ENCODE measurements at places on chromosomes 13 and 19.

DNA sequence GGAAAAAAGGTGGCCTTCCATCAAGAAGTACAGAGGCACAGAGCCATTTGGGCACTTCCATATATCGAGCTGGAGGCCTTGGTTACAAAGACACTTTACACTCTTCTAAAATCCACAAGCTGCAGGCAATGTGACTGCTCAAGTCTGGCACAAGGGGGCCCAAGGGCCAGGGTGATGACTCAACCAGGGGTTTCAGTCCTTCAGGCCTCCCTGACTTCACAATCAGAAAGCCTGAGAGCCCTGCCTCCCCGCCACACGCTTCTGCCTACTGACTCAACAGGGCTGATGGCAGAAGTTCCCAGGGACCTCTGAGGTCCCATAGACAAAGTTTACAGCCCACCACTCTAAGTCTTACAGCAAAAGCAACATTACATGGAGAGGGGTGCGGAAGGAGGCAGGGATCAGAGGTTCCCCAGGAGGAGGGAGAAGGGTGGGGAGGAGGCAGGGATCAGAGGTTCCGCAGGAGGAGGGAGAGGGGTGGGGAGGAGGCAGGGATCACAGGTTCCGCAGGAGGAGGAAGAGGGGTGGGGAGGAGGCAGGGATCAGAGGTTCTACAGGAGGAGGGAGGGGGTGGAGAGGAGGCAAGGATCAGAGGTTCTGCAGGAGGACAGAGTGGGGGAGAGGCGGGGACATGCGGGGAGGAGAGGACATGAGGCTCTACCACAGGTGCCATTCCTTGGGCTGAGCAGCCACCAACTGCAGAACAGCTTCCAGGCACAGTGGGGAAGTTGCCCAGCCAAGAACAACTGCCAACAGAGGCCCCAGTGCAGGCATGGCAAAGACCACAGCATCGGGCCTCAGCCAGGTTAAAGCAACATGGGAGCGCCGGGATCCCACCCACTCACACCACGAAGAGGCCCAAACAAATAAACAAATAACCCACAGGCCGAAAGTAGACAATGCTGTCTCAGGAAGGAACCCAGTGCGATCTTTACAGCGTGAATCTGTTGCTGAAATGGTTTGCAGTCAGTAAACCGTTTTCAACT is 52.0 kb downstream of the SLC7A1 start:
- no peak for DNase-seq

DNA sequence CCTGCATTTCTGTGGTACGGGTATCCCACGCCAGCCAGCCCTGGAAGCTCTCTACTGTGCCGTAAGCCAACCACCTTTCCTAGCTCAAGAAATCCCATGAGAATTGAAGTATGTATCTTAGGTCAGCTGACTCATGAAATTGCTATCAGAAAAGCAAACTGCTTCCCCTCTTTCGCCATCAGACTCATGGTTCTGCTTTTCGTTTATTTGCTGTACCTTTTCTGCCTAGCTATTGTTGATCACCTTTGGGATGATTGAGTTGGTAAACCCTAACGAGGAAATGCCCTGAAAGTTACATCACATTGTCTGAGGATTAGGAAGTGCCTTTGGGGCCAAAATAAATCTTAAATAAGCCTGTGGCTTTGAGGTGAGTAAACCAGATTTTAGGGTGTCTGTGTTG is at the start of gene ADGRE3:
TSS of gene ADGRE3 (minus strand) at position 81 of the 400 bp plus-strand sequence. CDS start at position 7, 74 bp downstream.
- DNase-seq = no peak

- DNase-seq = no peak
Measured at GRCh38 chr19:33895366-33895765, 98.7 kb downstream of the KCTD15 start.

GRCh38 chr13:109140479-109141349 is 511.3 kb downstream of the MYO16 start:
- DNase-seq = no peak

DNA sequence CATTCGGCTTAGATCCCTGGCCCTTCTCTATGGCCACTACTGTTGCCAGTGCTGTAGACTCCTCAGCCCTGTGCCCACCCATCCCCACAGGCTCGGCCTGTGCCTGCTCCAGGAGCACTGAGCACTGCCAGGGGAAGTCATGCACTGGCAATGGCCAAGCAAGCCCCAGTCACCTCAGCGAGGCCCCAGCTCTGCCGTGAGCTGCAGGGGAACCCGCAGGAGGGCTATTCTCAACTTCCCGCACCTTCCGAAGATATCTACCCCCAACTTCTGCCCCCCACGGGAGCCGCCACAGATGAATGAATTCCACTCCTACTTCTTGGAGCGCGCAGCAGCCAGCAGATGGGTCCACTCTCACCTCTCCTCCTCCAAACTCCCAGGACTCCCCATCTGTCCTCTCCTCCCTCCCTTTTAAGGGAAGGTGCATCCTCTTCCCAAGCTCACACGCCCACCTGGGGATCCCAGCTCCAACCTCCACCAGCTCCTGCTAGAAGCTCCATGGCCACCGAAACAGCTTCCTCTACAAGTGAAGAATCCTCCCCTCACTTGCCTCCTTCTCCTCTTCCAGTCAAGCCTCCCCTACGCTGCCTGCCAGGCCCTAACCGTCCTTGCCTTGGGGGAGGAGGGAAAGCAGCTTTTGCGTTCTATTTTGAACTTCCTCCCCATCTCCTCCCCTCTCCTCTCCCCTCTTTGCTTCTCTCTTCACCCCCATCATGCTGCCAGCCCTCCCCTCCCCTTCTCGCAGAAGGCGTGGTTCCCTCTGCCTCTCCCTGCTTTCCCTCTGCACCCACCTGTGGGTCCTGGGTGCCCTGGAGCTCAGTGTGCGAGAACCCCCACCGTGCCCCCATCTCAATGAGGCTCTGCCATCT is 52.2 kb downstream of the PEPD start:
- no peak for DNase-seq

DNA sequence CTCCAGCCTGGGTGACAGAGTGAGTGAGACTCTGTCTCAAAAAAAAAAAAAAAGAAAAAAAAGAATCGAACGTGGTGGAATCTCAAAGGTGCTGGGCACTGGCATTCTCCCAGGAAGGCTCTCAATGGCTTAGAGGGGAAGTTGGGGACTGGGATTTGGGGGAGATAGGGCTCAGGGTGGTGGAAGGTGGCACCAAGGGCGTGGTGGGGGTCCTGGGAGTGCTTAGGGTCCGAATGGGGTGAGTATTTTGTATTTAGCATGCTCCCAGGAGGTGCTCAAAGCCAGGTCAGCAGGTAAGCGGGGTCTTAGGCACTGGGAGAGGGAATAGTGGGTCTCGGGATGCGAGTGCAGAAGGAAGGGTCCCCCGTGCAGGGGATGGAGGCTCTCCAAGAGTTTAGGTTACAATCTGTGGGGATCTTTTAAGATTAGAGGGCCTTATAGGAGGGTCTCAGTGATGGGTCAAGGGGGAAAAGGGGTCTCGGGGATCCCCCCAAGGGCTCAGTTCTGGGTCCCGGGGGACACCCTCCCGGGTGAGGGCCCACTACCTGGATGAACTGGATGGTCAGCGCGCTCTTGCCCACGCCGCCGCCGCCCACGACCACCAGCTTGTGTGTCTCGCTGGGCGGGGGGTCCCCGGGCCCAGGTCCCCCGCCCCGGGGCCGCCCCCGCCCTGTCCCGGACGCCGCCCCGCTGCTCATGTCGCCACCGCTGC is 386 bp downstream of the RRAS start:
- no peak for DNase-seq

DNA sequence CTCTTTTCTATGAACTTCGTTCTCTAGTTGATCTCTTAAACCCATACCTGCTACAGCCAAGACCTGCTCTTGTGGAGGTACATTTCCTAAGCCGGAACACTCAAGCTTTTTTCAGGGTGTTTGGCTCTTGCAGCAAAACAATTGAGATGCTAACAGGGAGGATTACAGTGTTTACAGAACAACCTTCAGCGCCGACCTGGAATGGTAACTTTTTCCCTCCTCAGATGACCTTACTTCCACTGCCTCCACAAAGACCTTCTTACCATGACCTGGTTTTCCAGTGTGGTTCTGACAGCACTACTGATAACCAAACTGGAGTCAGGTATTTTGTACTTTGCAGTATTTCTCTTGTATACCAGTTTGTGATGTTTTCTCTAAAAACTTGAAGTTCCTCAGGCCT is 506 bp downstream of the KCNRG start:
- no peak for DNase-seq

DNA sequence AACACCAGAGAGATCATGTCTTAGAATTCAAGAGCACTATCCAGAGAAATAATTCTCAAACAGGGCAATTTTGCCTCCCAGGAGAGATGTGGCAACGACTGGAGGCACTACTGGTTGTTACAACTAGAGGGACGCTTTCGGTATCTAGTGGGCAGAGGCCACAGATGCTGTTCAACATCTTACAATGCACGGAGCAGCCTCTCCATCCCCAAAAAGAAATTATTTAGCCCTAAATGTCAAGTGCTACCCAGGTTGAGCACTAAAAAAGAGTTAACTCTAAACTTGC is 78.6 kb downstream of the ABCC4 start:
- DNase-seq = no peak

GRCh38 chr13:109088624-109088917 is 459.2 kb downstream of the MYO16 start:
- DNase-seq = no peak

GRCh38 chr13:21075379-21076249 is 14.2 kb upstream of the LATS2 start:
- DNase-seq = no peak

DNA sequence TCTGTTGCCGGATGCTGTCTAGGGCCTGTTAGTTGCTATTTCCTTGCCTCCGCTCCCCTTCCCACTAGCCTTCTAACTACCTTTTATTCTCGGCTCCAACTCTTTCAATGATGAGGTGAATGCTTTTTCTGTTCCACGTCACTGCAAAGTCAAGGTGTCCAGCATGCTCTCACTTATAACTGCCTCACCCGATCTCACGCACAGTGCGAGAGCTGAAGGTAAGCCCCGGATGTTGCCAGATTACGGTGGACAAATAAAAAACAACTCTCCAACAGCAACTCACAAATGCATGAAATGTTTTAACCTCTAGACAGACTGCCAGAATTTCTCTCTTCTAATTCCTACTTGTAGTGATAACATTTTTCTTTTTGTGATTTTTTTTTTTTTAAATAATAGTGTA is 169.9 kb downstream of the STK24 start:
- DNase-seq = no peak

- DNase-seq = no peak
Measured at GRCh38 chr19:44303976-44304568, 753 bp downstream of the ZNF235 start.

DNA sequence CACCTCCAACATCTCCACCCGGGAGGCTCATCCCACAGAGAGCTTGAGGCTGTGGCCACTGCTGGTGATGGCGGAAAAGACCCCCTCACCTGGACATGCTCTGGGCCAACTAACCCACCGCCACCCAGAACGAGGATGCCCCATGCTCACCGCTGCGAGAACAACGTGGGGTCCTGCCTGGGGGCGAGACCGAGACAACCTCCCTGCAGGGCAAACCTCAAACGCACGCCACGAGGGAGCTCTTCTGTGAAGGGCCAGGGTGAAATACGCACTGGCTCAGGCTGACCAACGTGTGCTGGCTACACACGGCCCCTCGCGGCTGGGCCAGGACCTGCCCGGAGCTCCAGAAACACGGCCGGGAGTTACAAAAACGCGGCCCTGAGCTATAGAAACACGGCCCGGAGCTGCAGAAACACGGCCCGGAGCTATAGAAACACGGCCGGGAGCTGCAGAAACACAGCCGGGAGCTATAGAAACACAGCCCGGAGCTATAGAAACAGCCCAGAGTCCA is 19.0 kb upstream of the PLPP2 start:
- DNase-seq = no peak

- no peak for DNase-seq
Measured at GRCh38 chr19:57057036-57057686, 62.6 kb upstream of the USP29 start.

DNA sequence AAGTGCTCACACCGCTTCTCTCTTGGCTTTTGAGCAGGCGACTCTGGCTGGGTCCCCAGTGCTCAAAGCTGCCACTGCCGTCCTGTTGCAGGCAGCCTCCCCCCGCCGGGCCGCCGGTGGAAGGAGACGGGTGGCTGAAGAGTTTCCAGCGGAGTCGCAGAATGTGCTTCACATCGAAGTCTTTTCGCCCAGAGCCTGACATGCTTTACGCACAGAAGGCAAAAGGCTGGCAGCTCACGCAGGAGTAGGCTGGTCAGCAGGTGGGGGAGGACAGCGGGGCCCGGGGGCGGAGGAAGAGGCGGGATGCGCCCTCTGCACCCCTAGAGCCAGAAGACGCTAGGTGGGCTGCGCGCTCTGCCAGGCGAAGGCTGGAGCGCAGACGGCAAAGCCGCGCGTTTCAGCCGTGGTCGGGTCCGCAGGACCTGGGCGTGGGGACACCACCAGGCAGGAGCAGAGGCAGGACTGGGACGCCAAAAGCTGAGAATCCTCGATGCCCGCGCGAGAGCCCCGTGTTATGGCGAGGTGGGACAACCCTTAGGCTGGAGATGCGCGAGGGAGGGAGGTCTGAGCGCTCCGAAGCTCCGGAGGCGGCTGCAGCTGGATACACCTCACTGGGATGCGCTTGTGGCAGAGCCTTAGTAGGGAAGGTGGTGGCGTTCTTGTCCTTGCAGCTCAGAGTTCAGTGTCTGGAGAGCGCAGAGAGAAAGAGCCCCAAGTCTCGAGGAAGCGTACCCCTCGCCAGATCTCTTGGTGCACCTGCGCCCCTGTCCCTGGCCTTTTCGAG is at the start of gene ATXN8OS:
TSS of gene ATXN8OS (plus strand) at position 329 of the 784 bp plus-strand sequence.
- DNase-seq = no peak

GRCh38 chr13:40986101-40986856 is 32.8 kb downstream of the ELF1 start:
- no peak for DNase-seq

DNA sequence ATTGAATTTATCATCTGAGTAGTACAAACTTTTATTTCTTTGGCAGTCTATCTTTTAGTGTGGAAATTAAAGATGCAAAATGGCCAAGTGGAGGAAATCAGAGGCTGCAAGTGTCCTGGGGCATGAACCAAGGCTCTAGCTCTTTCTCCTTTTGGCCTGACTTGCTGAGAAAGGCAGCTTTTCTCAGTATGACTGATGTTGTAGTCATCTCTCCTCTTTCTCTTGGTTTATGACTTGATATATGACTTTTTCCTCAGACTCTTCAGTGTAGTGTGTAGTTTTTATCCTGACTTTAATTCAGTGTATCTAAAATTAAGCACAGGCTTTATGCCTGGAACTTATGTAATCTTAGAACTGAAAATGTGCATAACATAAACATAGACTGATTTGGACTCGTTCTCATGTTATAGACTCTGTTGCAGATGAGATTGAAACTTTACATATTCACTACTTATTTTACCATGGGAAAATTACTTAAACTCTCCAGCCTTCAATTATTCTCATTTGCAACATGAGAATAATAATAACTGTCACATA is 65.7 kb downstream of the SLITRK5 start:
- no peak for DNase-seq
